ENCODE measurements at places on chromosomes 6 and 20.

GRCh38 chr6:79453558-79454042, 83.6 kb downstream of the LCA5 start:
- no peak for DNase-seq

DNA sequence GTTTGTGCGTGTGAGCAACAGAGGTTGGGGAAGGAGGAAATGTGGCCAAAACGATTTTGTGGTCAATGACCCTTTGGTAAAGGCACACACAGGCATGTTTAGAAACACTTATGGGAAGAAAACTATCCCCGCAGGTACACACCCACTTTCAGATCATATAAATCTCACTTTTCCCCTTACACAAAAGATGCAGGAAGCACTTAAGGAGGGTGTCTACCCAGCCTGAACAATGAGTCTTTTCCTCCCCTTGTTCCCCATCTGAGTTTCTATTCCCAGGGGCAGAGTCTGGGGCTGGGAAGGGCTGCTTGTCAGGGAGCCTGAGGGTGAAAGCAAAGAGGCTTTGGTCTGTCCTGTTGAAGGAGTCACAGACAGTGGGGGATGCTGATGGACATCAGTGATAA, 193.2 kb upstream of the SALL4 start:
- no peak for DNase-seq

DNA sequence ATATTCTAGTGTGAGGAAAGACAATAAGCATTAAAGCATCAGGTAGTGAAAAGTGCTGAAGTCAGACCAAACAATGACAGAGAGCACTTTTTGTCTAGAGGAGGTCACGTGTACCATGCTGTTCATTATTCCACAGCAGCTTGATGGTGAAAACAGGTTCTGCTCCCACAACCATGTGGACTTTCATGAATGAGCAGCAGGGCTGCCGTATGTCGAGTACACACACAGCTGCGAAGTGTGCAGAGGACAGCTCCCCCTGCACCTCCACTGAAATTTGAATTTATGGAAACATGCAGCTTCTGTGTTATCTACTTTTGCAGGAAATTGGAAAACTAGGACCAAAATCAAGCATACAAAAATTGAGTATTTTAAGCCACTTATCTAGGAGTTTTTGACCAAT, 85.3 kb downstream of the MAP7 start:
- DNase-seq = no peak

GRCh38 chr20:57451431-57451794, 60.2 kb downstream of the RBM38 start:
- DNase-seq = no peak

- no peak for DNase-seq
Measured at GRCh38 chr20:52748990-52749389, 223.2 kb upstream of the TSHZ2 start.

Measured in RPMI8226 (cell line).